ENCODE measurements at places on chromosomes 3 and 15.

DNA sequence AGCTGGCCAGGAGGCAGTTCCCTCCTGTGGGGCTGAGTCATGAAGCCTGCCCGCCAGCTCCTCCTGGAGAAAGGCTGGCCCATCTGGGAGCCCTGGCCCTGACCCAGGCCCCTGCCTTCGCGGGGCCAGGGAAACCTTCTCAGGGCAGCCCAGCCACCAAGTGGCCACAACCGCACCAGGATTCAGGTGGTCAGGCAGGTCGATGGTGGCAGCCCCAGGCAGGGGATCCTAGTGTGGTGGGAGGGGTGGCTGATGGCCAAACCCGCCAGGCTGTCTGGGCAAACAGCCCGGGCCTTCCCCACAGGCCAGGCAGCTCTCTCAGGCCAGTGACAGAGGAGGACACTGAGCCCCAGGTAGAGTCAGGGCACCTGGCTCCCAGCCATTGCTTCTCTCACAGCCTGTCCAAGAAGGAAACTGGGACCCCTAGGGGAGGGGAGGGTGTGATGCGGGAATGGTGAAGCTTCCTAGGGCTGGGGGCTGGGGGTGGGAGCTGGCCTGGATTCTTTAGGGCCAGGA is 1.2 kb downstream of the TWF2 start:
- peak; percentile 76 for DNase-seq

DNA sequence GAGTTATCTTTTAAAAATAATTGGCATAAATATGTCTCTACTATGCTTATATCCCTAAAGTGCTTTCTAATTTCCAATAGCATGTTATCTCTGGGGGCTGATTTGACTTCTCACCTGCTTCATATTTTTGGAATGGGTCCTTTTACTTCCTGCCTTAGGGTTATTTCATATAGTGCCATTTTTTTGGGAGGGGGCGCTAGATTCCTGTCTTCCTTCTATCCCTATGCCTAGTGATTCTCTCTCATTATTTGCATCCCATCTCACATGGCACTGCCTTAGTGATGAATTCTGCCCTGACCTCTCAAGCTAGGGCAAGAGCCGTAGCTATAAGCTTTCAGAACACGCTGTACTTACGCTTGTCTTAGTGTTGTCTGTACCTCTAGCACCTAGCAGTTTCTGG is 150.3 kb upstream of the SLITRK3 start:
- DNase-seq, result no peak

DNA sequence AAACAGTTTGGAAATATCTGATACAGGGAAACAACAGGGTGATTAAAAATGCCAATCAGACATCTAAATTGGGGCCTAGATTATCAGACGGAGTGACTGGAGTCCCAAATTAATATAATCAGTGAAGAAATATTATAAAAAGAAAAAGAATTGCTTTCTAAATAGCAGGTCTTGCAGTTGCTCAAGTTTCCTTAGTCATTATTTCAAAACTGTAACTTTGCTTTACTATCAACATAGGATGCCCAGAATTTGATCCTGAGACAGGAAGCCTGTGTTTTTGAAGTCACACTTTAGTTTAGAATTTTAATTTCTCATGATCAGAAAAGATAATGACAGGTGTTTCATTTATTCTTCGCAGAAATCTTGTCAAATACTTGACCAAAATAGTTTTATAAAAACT is 105.9 kb downstream of the IL1RAP start:
- peak; percentile 68 for DNase-seq

DNA sequence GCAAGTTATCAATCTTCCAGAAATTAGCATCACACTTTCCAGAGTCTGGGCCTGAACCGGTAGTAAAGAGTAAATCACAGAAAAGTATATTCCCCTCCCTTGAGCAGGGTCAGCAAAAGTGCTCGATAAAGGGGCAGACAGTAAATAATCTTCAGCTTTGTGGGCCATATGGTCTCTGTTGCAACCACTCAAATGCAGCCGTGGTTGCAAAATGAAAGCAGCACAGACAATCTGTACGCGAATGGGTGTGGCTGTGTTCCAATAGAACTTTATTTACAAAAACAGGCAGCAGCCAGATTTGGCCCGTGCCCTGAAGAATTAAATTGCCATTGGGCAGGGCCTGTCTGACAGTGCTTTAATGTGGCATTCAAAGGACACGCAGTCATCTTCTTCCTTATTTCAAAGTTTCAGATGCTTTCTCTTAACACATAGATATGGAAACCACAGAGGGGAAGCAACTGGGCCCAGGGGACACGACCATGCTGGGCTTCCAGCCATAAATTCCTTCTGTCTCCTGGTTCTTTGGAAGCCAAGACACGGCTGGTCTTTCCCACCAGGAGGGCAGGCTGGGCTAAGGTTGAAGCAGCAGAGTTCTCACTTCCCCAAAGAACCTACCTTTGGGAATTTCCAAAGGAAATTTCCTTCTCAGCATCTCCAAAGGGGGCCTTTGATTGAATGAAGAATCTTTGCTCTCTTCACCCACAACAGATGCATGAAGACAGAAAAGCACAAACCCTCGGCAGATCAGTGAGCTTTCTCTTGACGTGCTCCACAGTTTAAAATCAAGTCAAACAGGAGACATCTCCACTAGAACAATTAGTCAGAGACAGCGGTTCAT is 489.8 kb upstream of the PROK2 start:
- peak; percentile 16 for DNase-seq

DNA sequence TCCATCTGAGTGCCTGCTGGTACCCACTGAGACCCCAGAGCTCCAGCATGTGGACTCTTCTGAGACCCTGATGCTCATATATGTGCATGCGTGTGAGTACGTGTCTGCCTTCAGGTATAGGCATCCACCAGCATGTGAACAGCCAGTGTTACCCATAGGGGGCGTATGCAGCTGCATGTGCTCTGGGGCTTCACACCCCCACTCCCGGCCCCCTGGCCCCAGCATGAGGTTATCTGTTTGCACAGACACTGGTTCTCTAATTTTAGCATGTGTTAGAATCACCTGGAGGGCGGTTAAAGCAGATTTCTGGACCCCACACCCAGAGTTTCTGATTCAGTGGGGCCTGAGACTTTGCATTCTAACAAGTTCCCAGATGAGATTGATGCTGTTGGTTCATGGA is 824 bp upstream of the CILP start:
- DNase-seq, result peak; percentile 23

- DNase-seq, result no peak
Measured at GRCh38 chr3:18424729-18425640, at the start of gene SATB1. Gene SATB1, minus strand, starts transcription at chr3:18425339. Its CDS starts 4,372 bp downstream, at chr3:18420967.

GRCh38 chr15:82709081-82709420 is 624 bp downstream of the AP3B2 start:
- DNase-seq, result no peak

DNA sequence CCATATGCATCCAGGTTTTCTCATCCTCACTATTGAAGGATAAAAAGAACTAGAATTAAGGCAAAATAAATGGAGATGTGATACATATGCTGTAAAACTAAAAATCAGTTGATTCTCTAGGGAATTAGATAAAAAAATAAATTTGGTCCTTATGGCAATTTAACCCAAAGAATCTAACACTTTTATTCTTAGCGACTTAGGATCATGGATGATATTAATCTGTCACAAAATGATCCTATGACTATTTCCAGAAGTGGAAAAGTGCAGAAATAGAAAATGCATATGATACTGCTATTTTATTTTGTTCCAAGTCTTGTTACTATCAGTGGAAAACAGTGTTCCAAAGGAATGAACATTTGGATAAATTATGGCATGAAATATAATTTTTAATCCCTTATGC is 746.3 kb downstream of the ROBO2 start:
- no peak for DNase-seq

DNA sequence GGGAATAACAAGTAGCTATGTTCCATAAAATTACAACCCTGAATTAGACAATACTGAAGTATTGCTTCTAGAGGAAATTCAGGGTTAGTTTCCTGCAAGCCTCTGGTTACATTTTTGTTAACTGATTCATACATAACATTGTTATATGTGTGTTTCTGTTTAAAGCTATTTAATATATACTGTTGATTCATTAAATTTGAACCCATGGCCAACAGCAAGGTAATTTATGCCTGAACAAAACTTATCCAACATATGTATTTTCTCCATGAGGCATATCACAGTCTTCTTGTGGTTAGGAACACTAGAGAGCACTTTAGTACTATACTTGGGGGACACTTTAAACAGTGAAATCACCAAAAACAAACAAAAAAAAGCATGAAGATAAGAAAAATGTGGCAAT is 47.7 kb upstream of the PTX3 start:
- no peak for DNase-seq

DNA sequence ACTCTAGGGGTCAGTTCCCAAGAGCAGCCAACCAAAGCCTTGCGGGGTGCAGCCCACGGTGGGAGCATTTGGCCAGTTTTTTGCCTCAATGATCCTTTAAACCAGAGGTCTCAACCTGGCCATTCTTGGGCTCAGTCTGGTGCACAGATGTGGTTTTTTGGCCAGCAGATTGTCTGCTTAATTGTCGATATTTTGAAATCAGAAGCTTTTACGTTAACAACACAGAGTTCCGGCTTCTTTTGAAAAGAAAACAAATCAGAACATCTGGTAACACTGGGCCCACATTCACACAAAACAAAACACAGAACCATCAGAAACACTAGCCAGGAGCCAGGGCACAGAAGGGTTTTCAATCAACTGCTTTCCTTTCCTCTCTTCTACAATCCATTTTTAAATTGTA is 127.7 kb downstream of the XXYLT1 start:
- no peak for DNase-seq

- no peak for DNase-seq
Measured at GRCh38 chr3:168216851-168217250, 121.1 kb upstream of the GOLIM4 start.

GRCh38 chr3:181358562-181358961 is 353.2 kb upstream of the SOX2 start:
- DNase-seq, result no peak

All from AML-193 (cell line).